Omental fat pad (tissue), 4 donors: ENCODE measurements at places on chromosomes 7 and 10.

DNA sequence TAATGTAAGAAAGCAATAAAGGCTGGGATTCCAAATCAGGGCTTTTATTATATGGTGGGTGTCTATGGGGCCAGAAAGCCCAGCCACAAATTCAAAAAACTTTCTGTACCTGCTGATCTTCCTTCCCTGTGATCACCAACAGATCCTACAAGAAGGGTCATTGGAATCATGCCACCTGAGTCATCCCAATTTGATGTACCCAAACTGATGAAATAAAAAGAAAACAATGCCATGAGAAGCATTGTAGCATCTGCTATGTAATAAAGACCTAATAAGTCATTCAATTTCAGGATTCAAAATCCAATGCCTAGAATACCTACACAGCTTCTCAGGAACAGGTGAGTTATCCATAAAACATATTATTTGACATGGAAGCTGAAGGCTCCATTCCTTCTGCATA lies 228.8 kb downstream of the DKK1 start:
- no peak for DNase-seq

- DNase-seq: no peak
Observed at GRCh38 chr10:118775478-118775877, 20.7 kb upstream of the CACUL1 start.

- DNase-seq: no peak
Observed at GRCh38 chr10:27440478-27440877, 63.6 kb upstream of the RAB18 start.

GRCh38 chr10:95341716-95342130 lies 50.9 kb upstream of the PDLIM1 start:
- DNase-seq: no peak

DNA sequence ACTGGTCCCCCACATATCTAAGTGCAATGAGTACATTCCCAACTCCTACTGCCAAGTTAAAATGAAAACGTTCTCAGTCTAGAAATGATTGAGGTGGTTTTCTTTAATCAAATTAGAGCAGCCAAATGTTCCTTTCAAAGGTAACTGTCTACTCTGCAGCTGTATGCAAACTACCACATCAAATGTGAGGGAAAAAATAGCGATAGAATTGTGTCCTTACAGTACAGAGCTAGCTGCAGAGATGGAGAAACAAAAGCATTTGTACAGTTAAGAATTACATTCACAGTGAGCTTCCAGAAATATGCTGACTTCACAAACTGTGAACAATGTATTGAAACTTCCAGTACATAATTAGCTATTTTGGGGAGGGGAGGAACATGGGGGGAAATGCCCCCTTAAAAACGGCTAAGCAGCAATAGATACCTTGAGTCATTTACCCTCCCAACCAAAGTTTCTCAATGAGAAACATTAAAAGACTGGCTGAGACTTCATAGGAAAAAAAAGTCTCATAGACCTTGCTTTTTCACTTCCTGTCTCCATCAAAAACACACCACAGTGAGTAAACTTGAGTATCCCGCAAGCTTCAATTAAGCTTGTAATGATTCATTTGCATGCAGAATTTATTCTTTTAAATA lies 22.9 kb downstream of the CDK6 start:
- DNase-seq: no peak

DNA sequence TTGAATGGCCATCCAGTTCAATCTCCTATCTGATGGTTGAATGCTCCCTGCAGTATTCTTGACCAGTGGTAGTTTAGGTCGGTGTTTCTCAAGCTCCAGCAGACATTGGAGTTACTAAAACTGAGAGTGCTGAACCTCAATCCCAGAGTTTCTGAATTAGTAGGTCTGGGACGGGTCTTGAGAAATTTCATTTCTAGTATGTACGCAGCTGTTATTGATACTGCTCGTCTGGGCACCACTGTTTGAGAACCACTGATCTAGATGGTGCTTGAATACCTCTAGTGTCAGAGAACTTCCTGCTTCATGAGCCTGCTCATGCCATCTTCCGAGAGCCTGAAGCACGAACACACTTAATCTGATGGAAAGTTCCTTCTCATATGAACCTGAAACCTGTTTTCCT lies 99.4 kb upstream of the CREB5 start:
- DNase-seq: no peak

- DNase-seq: no peak
Observed at GRCh38 chr10:118300320-118300719, 41.8 kb downstream of the FAM204A start.

DNA sequence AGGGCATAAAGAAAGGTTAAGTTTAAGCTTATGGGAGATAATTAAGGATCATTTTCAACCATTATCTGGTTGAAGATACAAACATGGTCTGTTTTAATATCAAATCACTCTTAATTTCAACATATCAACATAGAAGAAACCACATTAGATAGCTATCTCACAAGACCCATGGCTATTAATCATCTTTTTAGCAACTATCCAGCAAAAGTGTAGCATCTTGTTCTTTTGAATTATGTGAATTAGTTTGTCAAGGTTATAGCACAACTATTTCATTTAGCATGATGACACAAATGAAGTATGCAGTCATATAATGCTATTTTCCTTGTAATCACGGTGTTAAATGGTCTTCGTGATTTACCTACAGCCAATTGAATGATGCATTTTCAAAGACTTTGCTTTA lies 58.9 kb upstream of the PPP1R9A start:
- no peak for DNase-seq

- DNase-seq: no peak
Observed at GRCh38 chr10:112950714-112951358, 789 bp downstream of the TCF7L2 start.

- DNase-seq: no peak
Observed at GRCh38 chr7:20596653-20597052, 18.8 kb upstream of the ABCB5 start.

DNA sequence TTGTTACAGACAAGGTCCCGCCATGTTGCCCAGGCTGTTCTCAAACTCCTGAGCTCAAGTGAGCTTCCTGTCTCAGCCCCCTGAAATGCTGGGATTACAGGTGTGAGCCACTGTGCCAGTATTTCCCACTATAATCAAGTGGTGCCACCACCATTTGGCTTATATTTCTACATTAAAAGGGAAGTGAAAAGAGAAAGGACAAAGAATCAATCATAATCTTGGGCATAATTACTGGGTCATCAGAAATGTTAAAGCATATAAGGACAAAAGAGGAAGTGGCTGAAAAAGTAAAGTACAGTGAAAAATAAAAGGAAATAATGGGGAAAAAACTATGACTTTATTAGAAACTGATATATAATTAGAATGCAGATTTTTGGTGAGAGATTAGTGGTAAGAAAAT lies 25.7 kb upstream of the ENTPD1 start:
- DNase-seq: no peak

GRCh38 chr7:40418448-40418847 lies 283.6 kb downstream of the SUGCT start:
- DNase-seq: no peak

DNA sequence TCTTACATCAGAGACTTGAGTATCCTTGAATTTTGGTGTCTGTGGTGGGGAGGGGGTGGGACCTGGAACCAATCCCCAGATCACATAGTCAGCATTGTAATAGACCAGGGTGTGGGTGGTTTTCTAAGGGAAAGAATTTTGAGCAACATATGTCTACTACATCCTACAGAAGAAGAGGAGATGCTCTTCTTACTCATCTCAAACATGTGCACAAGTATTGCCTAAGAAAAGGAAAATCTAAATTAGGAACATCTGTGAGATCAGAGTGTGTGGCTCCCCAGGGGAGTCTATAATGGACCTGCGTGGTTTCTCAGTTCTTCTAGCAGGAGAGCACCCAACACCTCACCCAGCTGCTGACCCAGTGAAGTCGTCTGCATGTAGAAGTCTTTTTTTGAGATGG lies 148.8 kb downstream of the CCDC3 start:
- no peak for DNase-seq

DNA sequence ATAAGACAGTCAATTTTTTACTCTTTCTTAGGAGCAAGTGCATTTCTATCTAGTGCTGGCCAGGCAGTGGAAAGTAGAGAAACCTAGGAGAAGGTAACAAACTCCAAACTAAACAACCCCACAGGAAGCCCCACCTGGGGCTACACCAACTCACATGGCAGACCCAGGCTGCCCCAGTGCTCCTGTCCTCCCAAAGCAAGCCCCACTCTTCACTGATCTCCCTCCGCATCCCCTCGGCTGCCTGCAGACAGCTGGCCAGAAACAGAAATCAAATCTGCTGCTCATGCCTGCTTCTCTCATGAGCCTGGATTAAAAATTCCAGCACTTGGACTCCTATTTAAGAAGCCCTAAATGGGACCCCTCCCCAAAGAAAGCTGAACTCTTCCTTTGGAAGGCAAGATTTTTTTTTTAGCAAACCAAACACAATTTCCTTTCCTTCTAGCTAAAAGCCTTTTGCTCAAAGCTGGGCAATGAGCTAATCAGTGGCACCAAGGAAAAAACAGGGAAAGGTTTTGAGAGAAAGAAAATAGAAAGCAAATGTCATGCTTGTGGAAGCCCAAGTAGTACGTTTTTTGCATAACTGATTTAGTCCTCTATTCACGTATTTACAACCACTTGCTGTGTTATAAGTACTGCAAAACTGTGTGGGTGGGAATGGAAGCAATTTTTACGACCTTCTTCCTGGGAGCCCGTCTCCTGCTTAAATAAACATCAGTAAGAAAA lies 10.8 kb downstream of the PDE1C start:
- no peak for DNase-seq

DNA sequence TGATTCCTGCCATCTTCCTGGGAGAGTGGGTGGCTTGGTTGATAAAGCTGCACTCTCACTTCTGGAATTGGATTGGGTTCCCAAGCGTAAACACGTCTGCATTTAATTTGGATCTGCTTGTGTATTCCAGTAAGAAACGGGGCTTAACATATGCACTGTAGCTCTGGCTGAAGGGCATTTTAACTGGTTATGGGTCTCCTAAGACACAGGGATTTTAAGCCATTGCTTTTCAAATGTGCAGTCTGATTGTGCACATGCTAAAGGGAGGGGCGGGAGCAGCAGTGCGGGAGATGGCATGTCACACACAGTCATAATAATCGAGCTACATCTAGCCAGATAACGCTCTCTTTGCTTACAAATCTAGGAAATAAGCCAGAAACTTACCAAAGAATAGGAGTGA lies 247.3 kb upstream of the LYZL1 start:
- no peak for DNase-seq

GRCh38 chr10:99450624-99451498 lies 20.4 kb upstream of the GOT1 start:
- DNase-seq: no peak

GRCh38 chr10:89668386-89669071 lies 23.5 kb upstream of the PANK1 start:
- no peak for DNase-seq

GRCh38 chr7:104005197-104005596 lies 15.7 kb upstream of the RELN start:
- no peak for DNase-seq

DNA sequence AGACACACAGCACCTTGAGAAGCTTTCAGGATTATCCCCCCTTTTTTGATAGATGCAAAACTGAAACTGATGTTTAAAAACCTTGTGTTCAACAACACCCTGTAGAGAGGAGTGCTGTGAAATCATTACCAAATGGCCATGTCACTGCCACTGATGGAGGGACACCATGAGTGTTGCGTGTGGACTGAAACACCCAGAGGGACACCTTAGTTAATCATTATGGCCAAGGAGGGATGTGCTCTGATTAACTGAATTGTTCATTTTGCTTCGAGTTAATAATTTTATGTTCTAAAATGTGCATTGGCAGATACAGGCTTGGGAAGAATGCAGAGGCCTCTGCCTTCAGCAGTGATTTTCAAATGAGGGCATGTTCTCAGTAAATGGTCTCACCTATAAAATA lies 226.0 kb downstream of the KLF6 start:
- DNase-seq: no peak

- DNase-seq: no peak
Observed at GRCh38 chr10:72785409-72785808, 93.5 kb downstream of the MCU start.

GRCh38 chr7:137948845-137949330 lies 53.0 kb downstream of the CREB3L2 start:
- no peak for DNase-seq

GRCh38 chr10:108894402-108895301 lies 1028.7 kb downstream of the XPNPEP1 start:
- DNase-seq: no peak

- DNase-seq: no peak
Observed at GRCh38 chr7:118185163-118185860, 1.3 kb downstream of the LSM8 start.

- DNase-seq: no peak
Observed at GRCh38 chr7:157250605-157251228, 86.1 kb upstream of the DNAJB6 start.

GRCh38 chr7:116810267-116811116 lies 51.9 kb upstream of the CAPZA2 start:
- no peak for DNase-seq

- DNase-seq: no peak
Observed at GRCh38 chr10:58590152-58590840, 77.6 kb downstream of the BICC1 start.

DNA sequence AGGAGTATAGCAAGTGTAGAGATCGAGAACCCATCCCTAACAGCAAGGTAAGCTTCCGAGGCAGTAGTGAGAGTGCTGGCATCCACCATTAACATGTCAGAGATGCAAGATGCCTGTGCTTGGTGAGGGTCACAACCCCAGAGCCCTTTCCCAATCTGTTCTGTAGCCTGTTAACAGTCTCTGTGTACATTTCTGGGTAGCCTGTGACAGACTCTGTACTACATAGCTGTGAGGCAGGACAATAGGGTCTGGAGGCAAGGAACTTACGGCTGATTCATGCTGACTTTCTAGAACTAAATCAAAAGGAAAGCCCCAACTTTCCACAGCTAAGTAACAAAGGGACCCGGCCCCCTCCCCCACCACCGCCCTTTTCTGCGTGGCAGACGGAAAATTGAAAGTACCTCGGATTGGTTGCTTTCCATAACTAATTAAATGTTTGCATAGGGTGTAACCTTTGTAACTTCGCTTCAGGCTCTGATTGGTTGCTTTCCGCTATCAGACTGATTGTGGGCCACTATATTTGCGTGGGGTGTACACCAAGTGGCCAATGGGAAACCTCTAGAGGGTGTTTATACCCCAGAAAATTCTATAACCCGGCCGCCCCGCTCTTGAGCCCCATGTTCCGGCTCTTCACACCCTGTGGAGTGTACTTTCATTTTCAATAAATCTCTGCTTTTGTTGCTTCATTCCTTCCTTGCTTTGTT lies 1.4 kb upstream of the TMEM168 start:
- DNase-seq: no peak

DNA sequence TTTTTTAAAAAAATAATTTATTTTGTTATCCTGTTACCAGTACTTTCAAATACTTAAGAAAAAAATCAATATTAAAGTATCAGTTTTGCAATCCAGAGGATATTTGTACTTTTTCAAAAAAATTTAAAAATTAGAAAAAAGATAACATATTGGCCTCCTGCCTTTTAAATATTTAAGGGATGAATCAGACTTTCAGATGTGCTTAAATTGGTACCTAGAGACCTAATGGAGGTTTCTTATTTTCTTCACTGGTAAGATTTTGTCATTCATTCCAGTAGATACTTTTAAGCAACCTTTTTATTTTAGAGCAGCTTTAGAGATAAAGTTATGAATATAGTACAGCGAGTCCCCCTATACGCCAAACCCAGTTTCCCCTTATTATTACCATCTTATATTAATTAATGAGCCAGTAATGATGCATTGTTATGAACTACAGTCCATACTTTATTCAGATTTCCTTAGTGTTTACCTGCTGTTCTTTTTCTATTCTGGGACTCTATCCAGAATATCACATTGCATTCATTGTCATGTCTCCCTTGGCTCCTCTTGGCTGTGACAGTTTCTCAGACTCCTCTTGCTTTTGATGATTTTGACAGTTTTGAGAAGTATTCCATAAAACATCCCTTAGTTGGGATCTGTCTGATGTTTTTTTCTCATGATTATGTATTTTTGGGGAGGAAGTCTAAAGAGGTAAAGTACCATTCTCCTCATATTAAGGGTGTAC lies 34.2 kb downstream of the BICC1 start:
- DNase-seq: no peak
